ENCODE measurements at places on chromosomes 7 and 10. TPM values are rescaled to one million over a fixed set of nuclear protein-coding genes. Genes with fewer than 3 reads are reported as not detected.

FAM221A gene
- 11.4 TPM for total RNA-seq

TNKS2 gene
- 27.5 TPM for total RNA-seq

DNA sequence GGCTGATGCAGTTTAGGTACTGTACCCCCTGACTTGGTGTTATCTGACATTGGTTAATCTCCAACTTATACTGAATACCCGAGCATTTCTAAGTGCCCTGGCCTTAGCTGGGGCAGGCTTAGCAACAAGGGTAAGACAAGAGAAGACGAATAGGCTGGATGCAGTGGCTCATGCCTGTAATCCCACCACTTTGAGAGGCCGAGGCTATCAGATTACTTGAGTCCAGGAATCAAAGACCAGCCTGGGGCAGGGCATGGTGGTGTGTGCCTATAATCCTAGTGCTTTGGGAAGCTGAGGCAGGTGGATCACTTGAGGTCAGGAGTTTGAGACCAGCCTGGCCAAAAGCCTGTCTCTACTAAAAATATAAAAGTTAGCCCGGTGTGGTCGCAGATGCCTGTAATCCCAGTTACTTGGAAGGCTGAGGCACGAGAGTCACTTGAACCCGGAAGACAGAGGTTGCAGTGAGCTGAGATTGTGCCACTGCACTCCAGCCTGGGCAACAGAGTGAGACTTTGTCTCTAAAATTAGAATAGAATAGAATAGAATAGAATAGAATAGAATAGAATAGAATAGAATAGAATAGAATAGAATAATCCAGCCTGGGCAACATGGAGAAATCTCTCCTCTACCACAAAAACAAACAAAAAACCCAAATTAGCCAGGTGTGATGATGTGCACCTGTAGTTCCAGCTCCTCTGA lies 108.9 kb downstream of the BICC1 start:
- no peak for DNase-seq

DNA sequence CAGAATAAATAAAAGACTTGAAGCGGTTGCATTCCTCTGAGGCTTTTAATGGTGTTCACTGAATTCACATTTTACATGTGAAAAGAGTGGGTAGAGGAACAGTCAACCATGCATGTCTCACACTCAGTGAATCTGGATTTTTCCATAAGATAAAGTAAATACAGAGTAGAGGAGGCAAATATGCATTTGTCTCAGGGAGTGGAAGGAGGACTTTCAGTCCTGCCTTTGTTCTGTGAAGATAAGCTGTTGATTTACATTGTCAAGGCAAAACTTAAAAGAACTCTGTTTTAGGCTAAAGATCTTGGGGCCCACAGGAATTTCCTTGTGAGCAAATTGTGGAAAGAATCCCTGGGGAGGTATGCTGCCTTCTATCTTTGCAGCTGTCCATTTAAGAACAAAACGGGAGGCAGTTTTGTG lies 825.3 kb upstream of the MBL2 start:
- DNase-seq, result no peak

GRCh38 chr10:93816123-93816747 lies 58.5 kb downstream of the LGI1 start:
- DNase-seq, result peak; percentile 79

DNA sequence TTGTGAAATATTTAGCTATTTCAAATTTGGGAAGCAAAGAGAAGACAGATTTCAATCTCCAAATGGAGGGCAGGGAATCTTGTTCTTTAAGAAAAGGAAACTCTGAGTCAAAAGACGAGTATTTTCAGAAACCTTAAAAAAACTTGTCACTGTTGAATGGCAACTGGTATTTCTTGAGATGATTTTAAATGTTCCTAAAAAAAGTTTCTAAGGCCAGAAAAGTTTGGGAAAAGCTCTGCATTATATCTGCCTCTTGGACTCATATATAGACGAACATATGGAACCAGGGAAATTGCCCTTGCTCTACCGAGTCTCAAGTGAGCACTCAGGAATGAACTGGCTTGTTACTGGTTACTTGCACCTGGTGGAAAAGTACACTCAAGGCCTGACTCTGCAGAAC lies 69.5 kb downstream of the ADAM22 start:
- no peak for DNase-seq

FAM25A gene
- total RNA-seq, result not detected

GRCh38 chr7:3033136-3033535 lies 10.5 kb downstream of the CARD11 start:
- no peak for DNase-seq

DNA sequence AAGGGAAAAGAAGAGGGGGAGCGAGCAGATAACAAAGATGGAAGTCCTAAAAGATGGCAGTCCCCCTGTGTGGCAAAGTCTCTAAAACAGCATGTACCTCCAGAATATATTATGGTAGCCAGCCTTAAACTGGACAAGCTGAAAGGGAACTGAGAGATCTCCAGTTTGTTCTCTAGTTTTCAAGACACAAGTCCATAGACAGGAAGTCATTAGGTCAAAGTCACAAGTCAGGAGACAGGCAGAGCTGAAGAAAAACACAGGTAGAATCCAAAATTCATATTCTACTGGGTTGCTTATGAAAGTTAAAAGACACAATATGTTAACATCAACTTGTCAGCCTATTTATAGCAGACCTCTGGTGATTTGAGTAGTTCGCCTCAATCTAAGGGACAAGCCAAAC lies 38.7 kb downstream of the FAM107B start:
- no peak for DNase-seq

IGFBP3 gene
- 30.9 TPM for total RNA-seq

DNA sequence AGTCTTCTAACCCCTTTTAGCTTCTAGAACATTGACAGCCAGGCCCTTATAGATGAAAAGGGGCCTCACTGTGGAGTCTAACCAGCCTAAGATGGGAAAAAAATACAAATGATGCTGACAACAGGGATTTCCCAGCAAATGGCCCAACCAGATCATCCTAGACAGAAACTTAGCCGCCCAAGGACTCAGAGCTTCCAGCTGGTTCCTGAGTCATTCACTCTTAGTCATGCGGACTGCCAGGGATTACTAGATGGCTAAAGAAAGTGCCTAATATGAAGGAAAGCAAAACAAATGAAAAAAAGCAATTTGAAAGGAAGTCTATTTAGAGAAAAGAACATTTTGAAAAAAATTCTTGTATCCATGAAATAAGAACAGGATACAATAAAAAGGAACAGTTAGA lies 23.7 kb downstream of the TSPAN14 start:
- no peak for DNase-seq

DNA sequence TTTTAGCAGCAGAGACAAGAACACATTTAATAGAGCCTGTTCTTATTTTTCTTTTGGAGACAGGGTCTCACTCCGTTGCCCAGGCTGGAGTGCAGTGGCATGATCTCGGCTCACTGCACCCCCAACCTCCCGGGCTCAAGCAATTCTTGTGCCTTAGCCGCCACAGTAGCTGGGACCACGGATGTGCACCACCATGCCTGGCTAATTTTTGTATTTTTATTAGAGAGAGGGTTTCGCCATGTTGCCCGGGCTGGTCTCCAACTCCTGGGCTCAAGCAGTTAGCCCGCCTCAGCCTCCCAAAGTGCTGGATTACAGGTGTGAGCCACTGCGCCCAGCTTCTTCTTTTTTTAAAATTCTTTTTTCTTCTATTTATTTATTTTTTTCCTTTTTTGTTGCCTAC lies 23.3 kb downstream of the GALNT17 start:
- DNase-seq, result no peak

DNA sequence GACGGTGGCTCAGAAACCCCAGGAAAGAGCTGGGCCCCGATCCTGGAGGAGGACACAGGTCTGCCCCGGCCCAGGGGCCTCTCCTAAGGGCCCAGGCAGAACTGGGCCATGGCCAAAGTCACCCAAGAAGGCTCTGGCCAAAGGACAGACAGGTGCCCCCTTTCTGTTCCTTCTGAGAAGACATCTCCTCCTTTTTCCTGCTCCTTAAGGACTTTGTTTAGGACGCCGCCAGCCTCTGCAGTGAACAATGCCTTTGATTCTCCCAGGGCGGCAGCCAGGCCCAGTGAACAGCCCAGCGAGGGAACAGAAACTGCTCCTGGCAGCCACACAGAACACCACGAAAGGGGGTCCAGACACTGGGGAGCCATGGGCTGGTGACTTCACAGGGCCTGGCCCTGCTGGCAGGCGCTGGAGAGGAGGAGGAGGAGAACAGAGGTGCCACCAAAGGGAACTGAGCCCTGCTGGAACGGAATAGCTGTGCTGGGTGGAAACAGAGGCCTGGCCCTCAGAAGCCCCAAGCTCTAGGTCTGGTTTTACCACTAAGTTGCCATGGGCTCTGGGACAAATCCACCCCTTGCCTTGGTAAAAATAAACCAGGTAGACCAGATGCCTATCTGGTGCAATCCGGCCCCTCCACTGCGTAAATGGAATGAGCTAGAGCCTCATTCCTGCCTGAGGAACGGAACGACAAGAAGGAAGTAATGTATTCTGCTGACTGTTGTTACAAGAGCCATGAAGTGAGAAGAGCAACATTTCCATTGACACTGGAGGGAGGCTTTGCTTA lies 163.3 kb upstream of the RHEB start:
- no peak for DNase-seq

DNA sequence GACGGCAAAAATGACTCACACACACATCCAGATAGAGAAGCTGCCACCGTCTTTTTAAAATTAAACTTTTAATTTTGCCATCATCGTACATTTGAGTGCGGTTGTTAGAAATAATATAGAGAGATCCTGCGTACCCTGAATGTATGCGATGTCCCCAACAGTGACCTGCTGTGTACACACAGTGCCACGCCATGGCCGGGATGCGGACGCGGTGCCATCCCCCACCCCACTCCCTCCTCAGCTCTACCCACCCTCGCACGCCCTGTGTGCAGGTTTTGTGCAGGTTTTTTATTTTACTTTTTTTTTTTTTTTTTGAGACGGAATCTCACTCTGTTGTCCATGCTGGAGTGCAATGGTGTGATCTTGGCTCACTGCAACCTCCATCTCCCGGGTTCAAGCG lies 58.7 kb upstream of the PDGFA start:
- DNase-seq, result no peak

DNA sequence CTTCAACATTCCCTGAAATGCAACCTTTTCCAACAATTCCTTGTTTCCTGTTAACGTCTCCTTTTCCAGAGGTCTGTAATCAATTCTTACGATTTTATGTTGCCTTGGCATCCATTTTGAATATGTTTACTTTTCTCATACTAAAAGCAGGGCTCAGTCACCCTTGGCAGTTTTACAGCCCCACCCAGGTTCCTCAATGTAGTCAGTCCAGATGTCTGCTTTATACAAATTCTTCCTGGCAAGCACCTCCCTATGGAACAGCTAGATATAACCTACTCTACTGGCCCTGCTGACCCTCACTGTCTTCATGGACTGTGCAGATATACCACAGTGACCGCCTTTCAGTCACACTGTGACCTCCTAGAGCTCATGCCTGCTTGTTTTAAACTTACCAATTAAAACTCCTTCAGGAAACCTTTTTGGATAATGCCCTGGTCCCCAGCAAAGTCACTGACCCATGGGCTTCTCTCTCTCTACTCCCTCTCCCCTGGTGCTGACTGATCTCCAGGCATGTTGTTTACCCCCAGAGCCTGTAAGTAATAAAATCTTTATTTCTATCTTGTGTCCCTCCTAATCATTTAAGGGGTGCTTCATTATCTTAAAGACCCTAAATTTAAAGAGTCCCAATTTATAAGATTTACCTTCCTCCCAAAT lies 147.1 kb upstream of the STEAP1 start:
- DNase-seq, result peak; percentile 53

- DNase-seq, result no peak
Measured at GRCh38 chr7:122136639-122137245, 7.3 kb downstream of the AASS start.

- DNase-seq, result no peak
Measured at GRCh38 chr7:24496036-24496435, 77.2 kb upstream of the PALS2 start.

DNA sequence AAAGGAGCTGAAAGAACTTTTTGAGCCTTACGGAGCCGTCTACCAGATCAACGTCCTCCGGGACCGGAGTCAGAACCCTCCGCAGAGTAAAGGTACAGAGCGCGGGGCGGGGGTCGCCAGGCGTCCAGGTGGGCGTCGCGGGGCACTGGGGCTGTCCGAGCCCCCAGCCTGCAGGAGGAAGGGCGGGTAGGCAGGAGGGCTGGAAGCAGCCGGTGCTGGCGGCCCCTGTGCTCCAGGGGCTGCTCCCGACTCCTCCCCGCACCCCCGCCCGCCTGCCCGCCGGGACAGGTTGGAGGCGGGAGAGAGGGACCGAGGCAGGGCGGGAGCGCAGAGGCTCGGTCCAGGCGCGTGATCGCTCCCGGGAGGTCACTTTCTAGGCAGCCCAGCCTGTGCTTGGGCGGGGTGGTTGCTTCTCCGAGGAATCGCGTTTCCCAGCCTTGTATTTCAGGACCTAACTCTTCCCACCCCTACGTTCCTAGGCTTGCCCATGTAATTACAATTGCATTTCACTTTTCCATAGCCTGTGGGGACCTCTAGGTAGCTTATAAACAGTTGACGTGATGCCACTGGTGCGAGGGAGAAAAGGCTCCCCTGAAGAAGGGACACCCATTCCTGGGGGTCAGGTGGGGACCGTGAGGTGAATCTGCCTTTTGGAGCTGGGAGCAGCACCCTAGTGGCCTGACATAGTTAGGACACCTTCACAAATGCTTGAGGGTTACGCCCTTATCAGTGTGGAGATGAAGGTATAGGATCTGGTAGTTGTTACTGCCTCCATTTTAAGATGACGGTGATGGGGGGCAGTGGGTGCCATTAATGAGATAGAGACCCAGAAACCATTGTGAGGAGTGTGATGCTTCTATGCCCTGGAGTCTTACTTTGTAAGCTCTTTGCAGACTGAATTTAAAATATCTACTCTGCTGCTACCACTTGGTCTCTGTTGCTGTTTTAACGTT lies 148.2 kb downstream of the CELF2 start:
- no peak for DNase-seq

GRCh38 chr7:73894733-73895551 lies 34.0 kb downstream of the TMEM270 start:
- DNase-seq, result peak; percentile 51

DNA sequence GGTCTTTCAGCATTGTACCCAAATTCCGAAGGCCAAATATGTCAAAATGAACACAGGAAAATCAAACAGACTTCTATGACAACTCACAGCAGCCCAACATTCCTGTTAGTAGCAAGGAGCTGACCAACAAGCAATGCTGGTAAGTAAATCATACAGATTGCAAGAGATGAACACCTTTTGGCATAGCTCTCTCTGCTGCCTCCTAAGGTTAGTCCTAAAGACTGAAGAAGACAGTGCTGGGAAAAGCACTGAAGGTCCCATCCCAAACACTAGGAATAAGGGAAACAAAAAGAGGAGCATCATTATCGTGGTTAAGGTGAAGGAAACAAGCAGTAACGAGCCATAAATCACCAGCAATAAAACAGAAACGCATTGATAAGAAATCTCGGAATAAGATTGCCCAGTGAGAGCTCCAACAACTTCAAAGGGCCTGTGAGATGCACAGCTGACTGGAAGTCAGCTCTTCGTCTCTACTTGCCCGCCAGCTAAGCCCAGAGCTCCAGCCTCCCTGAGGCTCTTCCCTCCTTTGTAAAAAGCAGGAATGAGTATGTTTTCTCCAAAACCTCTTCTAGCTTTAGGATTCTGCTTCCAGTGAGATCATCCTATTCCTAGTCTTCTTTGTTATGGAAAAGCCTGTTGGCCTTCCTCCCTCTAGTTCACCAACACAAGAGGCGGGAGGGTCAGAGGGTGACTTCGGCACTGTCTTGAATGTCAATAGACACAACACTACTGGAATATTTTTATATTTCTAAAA lies 15.3 kb downstream of the NUDT5 start:
- no peak for DNase-seq
